ENCODE measurements at places on chromosomes 13 and 19.

- DNase-seq: no peak
These were observed 4.4 kb upstream of the C3 start for GRCh38 chr19:6724631-6725492.

DNA sequence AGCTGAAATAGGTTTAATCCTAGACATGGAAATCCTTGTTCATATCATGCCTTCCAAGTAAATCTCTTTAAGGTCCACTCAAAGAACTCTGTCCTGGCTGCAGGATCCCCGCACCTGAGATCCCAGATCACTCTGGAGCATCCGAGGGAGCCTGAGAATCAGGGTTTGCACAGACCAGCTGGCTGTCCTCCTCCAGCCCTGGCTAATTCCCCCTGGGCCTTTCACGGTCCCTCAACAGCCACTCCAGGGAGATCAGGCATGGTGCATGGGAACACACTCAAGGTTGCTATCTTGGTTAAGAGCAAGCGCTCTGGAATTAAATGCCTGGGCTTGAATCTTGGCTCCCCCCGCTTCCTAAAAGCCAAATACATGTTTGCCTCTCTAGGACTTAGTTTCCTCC is 130.8 kb downstream of the IRS2 start:
- no peak for DNase-seq

DNA sequence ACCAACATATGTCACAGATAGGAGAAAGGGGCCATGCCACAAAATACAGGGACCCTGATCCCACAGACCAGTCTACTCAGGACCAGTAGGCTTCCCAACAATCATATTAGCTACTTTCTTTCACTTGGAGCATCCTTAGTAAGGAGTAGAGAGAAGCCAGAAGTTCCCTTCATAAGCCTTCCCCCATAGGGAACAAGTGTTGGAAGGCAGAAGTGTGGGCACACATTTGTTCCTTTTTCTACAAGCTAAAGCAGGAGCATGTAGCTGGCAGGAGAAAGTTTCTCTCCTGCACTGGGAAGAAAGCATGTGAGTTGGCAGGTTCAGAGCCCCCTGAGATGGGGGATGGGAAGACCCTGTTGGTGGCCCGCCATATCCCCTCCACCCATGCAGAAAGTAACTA is 165.4 kb downstream of the KCTD12 start:
- DNase-seq: no peak

DNA sequence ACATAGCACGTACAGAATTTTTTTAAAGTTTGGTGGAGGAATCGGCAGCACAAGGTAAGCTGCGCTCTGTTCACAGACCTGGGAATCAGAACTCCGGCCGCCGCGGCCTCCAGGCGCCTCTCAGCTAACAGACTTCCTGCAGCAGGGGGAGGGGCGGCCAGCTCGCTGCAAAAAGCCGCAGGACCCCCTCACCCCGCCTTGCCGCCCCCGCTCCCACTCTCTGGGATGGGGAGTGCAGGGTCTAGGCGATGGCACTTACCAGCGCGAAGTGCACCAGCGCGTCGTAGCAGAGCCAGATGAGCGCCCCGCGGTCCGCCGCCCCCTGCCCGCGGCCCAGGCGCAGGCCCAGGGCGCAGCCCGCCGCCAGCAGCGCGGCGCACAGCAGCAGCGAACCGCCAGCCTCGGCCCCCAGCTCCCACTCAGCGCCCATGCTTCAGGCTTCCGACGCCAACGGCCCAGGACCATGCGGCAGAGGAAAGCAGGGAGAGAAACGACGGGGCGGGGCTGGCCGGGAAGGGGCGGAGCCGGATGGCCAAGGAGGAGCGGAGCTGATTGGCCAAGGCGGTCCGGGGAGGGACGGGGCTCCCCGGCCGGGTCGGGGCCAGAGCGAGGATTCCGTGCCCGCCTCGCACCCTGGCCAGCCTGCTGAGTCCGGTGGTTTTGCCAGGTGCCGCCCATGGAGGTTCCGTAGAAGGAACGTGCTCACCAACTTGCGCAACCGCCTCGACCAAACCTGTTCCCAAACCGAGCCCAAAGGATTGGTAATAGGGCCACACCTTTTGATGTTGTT is at the start of gene EBPL:
Gene EBPL (minus strand): TSS at position 492 of the 790 bp plus-strand sequence. CDS start 62 bp downstream, at position 430.
- DNase-seq: peak; percentile 67

DNA sequence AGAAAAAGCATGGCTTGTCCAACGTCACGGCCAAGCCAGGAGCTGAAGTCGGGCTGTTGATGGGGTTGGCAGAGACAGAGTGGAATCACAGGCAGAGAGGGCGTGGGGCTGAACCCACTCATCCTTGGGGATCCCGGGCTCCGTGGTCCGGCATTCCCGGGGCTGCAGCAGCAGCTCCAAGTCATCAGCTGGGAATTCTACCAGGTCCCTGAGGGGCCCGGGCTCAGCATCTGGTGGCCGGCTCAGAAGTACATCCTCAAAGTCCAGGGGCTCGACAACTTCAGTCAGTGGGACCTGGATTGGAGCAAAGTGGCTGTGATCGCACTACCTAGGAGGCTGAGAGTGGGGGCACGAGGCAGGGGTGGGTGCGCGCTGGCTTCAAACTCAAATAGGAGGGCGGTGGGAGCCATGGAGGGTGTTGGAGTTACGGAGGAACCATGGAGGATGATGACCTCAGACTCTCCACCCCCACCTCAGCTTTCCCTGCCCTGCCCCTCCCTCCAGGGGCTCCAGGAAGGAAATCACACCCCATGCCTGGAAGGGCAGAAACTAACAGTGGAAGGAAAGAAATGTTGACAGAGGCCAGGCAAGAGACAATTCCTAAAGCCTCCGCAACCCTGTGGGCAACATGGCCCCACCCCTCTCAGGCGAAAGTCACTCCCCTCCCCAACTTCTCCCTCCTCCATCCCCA is 9.5 kb downstream of the DOCK6 start:
- DNase-seq: no peak

DNA sequence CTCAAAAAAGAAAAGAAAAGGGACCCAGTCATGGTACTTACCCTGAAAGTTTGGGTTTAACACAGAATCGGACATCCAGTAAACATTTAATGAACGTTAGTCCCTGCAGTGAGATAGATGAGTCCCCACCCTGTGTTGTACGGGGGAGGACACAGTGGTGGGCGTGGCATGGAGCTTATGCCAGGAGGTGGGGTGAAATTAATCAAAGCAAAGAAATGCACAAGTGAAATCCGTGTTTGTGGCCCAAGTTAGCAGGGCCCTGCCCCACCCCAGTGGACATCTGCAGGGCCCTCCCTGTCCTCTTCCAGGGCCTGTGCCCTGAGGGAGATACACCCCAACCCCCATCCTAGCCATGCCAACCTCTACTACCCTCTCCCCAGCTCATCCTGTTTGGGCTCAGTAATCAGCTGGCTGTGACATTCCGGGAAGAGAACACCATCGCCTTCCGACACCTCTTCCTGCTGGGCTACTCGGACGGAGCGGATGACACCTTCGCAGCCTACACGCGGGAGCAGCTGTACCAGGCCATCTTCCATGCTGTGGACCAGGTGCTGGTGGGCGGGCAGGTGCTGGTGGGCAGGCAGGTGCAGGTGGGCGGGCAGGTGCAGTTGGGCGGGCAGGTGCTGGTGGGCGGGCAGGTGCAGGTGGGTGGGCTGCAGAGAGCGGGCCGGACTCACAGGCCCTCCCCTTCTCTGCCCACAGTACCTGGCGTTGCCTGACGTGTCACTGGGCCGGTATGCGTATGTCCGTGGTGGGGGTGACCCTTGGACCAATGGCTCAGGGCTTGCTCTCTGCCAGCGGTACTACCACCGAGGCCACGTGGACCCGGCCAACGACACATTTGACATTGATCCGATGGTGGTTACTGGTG is 3.9 kb downstream of the MCOLN1 start:
- no peak for DNase-seq

DNA sequence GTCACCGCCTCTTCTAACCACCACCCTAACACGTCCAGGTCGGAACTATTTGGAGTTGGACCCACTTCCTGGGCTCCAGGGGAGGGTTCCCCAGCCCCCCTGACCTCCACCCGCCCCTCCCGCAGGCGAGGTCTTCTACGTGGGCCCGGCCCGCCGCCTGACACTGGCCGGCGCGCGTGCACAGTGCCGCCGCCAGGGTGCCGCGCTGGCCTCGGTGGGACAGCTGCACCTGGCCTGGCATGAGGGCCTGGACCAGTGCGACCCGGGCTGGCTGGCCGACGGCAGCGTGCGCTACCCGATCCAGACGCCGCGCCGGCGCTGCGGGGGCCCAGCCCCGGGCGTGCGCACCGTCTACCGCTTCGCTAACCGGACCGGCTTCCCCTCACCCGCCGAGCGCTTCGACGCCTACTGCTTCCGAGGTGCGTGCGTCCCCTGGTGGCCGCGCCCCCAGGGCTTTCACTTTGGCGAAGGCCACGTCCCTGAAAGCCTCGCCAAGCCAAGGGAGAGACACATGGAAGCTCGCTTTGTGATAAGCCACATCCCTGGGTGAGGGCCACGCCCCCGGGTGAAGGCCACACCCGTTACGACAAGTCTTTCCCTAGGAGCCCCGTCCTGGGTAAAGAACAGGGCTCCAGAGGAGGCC is 13.2 kb downstream of the NCAN start:
- DNase-seq: no peak
